Activated naive CD4-positive, alpha-beta T cell treated with anti-CD3 and anti-CD28 coated beads for 36 hours (primary cell): ENCODE measurements at places on chromosomes 5 and 9. TPM values are rescaled to one million over a fixed set of nuclear protein-coding genes. Genes with fewer than 3 reads are reported as not detected.

- no peak for DNase-seq
Measured at GRCh38 chr9:125496313-125496834, 210.6 kb downstream of the MAPKAP1 start.

GRCh38 chr5:168219515-168220410 is 71.7 kb upstream of the WWC1 start:
- DNase-seq, result peak; percentile 61

DNA sequence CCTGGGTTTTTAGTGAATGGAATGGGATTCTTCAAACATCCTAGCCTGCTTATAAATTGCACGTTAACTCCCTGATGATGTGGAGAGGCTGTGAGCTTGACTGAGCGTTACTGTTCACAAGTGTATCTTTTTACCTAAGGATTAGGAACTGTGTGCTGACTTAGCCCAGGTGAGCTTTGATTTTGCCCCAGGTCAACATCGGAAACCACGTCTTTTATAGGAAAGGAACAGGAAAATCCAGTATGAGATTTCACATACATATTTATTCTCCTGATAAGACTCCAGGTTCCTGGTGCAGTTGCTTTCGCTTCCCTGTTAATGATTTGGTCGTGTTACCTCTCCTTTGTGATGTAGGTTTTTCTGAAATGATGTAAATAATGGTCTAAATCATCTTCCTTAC is 103.2 kb upstream of the BASP1 start:
- no peak for DNase-seq

The ADAMTSL2 gene
- 0.14 TPM for total RNA-seq

GRCh38 chr5:66840511-66841013 is 244.4 kb downstream of the MAST4 start:
- peak; percentile 63 for DNase-seq

DNA sequence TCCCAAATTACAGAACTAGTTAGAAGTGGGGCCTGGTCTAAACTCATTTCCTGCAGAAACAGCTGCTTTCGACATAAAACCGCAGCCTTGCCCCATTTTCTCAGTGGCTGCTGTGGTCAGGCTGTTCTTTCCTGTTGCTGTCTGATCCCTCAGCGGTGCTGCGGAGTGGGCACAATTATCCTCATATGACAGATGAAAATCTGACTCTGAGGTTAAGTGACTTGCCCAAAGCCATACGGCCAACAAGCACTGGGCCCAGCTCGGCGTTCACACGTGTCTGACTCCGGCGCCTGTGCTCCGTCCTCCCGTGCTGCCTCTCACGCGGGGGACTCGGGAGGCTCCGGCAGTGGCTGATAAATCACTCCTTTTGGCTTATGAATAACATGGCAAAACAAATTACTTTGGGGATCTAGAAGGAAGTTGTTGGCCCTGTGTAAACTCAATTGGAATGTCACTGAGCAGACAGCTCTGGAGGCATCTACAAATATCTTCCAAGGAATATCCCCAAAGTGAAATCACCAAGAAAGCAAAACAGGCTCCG is 142.6 kb upstream of the LMX1B start:
- peak; percentile 92 for DNase-seq

The IARS1 gene
- total RNA-seq, result 271 TPM

DNA sequence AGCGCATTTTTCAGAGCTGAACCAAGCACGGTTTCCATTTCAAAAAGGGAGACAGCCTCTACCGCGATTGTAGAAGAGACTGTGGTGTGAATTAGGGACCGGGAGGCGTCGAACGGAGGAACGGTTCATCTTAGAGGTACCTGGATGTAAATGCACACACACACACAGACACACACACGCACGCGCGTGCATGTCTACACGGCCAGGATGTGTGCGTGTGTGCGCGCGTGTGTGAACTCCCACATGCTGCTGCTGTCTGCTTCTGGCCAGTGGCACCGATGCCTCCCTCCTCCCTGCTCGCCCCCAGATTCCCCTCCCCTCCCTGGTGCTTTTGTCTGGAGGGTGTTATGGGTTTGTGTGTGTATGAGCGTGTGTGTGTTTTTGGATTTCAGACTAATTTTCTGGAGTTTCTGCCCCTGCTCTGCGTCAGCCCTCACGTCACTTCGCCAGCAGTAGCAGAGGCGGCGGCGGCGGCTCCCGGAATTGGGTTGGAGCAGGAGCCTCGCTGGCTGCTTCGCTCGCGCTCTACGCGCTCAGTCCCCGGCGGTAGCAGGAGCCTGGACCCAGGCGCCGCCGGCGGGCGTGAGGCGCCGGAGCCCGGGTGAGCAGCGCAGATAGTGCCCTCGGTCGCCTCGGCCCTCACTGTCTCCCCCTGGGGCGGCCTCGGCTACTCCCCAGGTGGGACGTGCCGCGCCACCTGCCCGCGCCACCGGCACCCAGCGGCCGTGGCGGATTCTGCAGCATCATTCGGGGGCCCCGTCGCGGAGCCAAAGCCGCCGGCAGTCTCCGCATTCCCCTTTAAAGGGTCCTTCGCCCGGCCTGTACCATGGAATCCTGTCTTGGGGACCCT is at the start of gene NTRK2:
TSS of gene NTRK2 (plus strand) at position 442 of the 850 bp plus-strand sequence. CDS start 1,020 bp downstream, outside the sequence.
- peak; percentile 8 for DNase-seq

GRCh38 chr5:72356361-72356760 is 36.2 kb downstream of the PTCD2 start:
- no peak for DNase-seq

GRCh38 chr5:146540414-146540813 is 24.4 kb upstream of the GPR151 start:
- DNase-seq, result no peak

DNA sequence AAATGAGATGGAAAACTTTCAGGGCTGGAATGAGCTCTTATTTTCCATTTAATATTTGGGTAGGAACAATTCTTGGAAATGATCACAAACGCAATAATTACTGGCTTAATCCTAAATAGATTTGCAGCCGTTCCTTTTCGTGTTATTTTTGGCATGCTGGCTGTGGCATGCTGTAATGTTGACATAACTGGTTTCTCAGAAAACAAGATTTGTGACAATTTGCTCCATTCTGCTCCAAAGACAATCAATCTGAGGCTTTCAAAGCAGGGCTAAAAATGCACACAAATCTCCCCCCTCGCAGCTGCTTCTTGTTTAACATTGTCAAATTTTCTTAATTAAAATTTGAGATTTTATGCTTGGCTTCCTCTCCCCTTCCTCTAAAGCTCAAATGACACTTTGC is 151.2 kb downstream of the TTC39B start:
- no peak for DNase-seq

GRCh38 chr5:594226-594860 is 17.8 kb upstream of the CEP72 start:
- no peak for DNase-seq

GRCh38 chr9:134496413-134497282 is 145.0 kb upstream of the COL5A1 start:
- no peak for DNase-seq

The IFNA16 gene
- not detected for total RNA-seq

DNA sequence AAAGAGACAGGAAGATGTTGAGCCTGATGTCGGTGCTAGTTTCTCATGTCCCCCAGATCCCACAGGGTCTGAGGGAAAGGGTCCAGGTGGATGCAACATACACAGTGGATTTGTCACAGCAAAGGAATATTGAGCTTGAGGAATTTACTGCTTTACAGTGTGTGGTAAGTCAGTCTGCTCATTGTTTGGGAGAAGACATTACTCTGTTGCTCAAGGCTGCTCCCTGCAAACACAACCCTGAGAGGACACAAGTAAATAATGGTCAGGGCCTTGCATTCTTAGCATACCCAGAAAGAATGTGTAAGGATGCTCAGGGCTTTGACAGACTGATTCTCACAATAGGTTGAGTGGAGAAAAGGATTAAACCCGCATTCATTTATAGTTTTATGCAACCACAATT is 7.3 kb upstream of the MAN2A1 start:
- DNase-seq, result no peak

DNA sequence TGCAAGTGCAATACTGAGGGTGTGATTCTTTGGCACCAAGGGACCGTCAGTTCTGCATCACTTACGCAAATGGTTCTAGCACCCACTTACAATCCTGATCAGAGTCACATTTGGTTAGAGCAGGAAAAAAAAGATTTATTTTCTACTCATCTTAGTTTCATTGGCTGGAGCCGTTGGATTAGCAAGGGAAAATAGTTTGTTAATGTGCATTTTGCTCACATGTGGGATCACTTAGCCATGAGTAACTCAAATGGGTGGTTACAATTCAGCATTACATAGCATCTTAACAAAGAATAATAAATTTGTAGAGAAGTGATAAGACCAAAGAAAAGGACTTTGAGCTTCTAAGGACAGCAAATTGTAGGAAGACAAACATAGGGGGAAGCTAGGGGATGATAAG is 216.9 kb downstream of the AUH start:
- no peak for DNase-seq

- DNase-seq, result no peak
Measured at GRCh38 chr9:108219664-108220063, 636.1 kb downstream of the ACTL7B start.

- DNase-seq, result no peak
Measured at GRCh38 chr9:13478160-13478559, 198.7 kb upstream of the MPDZ start.

GRCh38 chr5:135667673-135668072 is 88.9 kb upstream of the CXCL14 start:
- no peak for DNase-seq

DNA sequence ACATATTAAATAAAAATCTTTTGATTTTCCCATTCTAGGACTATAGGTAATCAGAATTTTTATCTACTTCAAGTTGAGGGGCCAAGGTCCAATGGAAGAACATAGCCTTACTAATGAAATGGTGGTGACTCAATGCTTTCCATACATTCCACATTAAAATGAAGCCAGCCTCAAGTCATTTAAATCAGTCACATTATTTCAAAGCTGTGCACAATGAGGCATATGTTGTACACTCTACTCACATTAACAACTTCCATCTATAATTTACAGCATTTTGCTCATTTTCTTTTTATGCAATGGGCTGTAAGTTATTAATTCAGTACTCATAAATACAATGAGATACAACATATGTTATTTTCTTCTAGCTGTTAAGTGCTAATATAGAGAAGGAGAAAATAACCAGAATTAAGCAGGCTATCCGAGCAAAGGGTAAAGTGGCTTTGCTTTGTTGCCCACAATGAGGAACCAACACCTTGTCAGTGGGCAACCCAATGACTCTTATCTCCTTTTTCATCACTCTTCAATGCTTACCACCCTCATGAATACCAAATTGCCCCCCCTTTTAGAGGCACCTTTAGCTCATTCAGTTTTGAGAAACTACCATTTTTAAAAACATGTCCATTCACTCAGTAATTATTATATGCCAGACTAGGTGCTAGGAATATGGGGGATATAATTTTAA is 52.4 kb downstream of the TTLL11 start:
- no peak for DNase-seq

GRCh38 chr9:113579283-113580040 is 115.9 kb downstream of the RGS3 start:
- peak; percentile 47 for DNase-seq

The TLX3 gene
- not detected for total RNA-seq

GRCh38 chr5:17277907-17278306 is 60.5 kb downstream of the BASP1 start:
- no peak for DNase-seq

The SPATA6L gene
- total RNA-seq, result 0.91 TPM

GRCh38 chr5:10519729-10520128 is 44.1 kb upstream of the ANKRD33B start:
- no peak for DNase-seq

- DNase-seq, result no peak
Measured at GRCh38 chr9:84239343-84239742, 101.2 kb downstream of the SLC28A3 start.

The SSBP2 gene
- 14.7 TPM for total RNA-seq

GRCh38 chr5:168092209-168093185 is 198.9 kb upstream of the WWC1 start:
- no peak for DNase-seq

The INSL4 gene
- not detected for total RNA-seq

DNA sequence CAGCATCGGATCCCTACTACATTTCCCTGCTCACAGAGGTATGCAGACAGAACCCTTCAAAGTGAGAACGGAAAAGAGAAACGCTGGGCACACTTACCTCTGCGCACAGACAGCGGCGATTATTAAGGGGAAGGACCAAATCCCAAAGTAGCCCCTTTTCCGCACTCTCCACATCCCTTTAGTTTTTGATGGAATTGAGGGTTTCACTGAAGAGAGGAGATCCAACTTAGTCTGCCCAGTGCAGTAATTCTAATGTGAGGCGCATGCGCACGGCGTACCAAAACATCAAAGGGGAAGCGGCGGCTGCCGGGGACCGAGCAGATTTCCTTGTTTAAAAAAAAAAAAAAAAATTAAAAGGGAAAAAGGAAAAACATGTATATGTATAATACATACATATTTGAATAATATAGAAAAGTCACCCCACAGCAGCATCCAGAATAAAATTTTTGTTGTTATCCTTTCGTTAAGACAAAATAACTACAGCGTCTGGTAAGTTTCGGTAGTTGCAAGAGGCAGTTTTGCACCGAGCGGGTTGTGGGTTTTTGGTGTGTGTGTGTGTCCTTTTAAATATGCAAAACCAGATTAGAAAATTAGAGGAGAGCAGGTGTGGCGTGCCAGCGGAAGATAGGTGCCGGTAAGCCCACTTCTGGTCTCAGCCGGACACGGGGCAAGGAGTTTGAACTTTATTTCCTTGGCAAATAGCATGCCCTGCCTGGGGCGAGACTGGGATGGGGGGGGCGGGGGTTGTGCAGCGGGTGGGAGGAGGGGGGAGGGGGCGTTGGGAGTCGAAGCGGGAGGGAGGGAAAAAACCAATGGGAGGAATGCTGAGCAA is at the start of gene GABRB2:
TSS of gene GABRB2 (minus strand) at position 256 of the 832 bp plus-strand sequence. CDS start at position 174, 82 bp downstream.
- DNase-seq, result peak; percentile 43

- peak; percentile 90 for DNase-seq
Measured at GRCh38 chr5:59039296-59040023, 456.6 kb downstream of the RAB3C start.

DNA sequence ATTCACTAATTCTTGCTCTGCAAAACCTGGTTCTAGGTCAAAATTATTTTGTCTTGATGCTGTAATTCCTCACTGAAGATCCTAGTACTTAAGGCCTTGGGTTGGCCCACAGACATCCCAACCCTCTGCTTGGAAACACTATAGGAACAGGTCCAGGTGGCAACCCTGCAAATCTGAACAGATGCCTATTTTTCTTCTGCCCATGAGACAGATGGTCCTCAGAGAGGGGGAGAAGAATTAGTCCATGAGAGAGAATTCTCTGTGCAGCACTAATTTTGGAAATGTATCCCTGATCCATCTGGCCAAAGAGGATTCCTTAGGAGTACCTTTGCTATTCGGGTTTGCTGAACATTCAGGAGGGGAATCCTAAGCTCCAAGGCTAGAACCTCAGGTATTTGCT is 156.3 kb downstream of the ELAVL2 start:
- DNase-seq, result no peak

The IL5 gene
- total RNA-seq, result not detected

The CCDC69 gene
- 18.5 TPM for total RNA-seq

GRCh38 chr5:45532826-45533624 is 163.2 kb downstream of the HCN1 start:
- no peak for DNase-seq

- no peak for DNase-seq
Measured at GRCh38 chr5:103744159-103744558, 181.6 kb upstream of the NUDT12 start.

- no peak for DNase-seq
Measured at GRCh38 chr5:66958980-66959641, 237.5 kb downstream of the CD180 start.

The C9orf153 gene
- 0.40 TPM for total RNA-seq

The UCK1 gene
- total RNA-seq, result 21.7 TPM

GRCh38 chr9:38367898-38368297 is 24.6 kb upstream of the ALDH1B1 start:
- no peak for DNase-seq

The SLC22A4 gene
- total RNA-seq, result 2.0 TPM

The CCL27 gene
- total RNA-seq, result 0.69 TPM

The TTC23L gene
- 0.42 TPM for total RNA-seq

The CER1 gene
- total RNA-seq, result not detected
